Activated T-helper 1 cell treated with anti-CD3 and anti-CD28 coated beads, Interleukin-12 subunit alpha, Interleukin-12 subunit beta, Interleukin-2, Interleukin-4 antibody, amounts not matched to agents 30 ng/mL and 10 ng/mL and 1 ng/mL, durations not matched to agents 14 hours and 24 hours and 36 hours (primary cell): ENCODE measurements at places on chromosomes 5 and 9. TPM values are rescaled to one million over a fixed set of nuclear protein-coding genes. Genes with fewer than 3 reads are reported as not detected.

DNA sequence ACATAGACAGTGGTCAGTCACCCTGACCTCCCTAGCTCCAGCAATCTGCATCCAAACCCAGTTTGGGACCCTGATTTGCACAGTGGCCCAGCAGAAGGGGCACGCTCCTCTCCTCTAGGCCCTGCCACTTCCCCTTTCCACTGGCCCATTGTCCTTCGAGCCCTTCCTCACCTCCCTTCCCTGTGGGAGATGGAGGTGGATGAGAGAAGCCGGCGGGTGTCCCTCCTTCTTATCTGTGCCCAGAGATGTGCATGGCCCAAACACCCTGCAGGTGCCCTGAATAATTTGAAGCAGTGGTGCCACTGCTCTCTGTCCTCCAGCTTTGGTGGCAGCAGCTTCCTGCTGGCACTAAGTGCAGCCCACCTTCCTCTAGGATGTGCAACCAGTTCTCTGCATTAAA lies 140.0 kb downstream of the BARX1 start:
- DNase-seq, result no peak

DNA sequence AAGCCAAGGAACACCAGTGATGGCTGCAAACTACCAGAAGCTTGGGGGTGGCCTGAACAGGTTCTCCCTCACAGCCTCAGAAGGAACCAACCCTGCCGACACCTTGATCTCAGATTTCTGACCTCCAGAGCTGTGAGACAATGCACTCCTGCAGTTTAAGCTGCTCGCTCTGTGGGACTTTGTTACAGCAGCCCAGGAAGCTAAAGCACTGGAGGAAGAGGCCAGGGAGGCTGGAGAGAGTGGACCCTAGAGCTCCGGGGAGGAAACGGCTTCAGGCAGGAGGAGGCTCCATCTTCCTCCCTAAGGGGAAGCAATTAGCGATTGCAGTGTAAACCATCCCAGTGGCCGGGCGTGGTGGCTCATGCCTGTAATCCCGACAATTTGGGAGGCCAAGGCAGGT lies 25.1 kb downstream of the BARX1 start:
- no peak for DNase-seq

DNA sequence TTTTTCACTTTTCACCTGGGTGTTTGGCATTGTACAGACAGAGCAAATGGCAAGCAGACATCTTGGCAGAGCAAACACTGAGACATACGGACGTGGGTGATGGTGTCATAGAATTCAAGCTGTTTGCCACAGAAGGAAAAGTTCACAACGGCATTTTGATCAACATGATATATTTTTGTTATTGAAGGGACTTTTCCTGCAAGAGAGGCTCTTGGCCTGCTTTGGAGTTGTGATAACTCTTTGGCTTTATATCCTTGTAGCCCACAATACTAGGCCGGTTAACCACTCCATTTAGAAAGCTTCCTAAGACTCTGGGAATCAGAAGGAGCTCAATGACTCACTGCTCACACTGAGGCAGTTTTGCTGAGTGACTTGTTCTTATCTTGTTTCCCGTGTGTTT lies 1038.3 kb downstream of the TLE1 start:
- no peak for DNase-seq

- no peak for DNase-seq
Measured at GRCh38 chr5:113106821-113107220, 130.2 kb downstream of the DCP2 start.

GRCh38 chr9:13165956-13166355 lies 113.5 kb downstream of the MPDZ start:
- no peak for DNase-seq

NUDCD2 gene
- 39.3 and 44.0 TPM in 2 replicates for total RNA-seq

- no peak for DNase-seq
Measured at GRCh38 chr5:12777342-12777741, 873.1 kb upstream of the CTNND2 start.

- no peak for DNase-seq
Measured at GRCh38 chr9:90070931-90071660, 466.3 kb downstream of the GADD45G start.

CCL21 gene
- total RNA-seq, result not detected in 2 replicates

- DNase-seq, result no peak
Measured at GRCh38 chr9:134751622-134752021, 110.0 kb downstream of the COL5A1 start.

GHR gene
- total RNA-seq, result not detected in 2 replicates

KIF24 gene
- 5.8 and 6.1 TPM in 2 replicates for total RNA-seq
